ENCODE measurements at places on chromosomes 12 and 14.

DNA sequence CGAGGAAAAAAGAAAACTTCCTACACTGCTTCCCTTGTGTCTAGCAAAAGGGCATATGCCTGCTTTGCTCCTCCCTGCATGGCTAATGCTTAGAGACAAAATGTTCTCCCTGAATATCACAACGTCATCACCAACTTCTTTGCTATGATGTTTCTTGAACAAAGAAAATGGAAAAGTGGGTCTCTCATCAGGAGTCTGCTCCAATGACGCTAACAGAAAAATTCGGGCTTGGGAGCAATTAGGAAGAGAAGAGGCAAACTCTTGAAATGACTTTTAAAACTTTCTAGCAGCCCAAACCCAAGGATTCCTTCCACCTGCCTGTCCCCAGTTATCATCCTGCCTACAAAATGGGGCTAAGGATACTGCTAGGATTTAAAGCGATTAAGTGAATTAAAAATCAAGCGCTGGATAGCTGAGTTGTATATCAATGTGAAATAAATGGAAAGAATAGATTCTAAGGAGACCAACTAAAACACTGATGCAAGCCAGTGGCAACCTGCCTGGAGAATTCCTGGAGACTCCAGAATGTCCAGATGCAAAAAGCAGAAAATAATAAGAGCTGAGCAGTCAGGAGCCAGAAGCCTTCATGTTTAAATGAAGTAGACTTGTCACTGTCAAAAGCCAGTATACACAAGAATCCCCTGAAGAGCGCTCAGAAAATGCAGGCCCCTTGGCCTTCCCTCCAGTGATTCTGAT lies 183.8 kb downstream of the DPF3 start:
- DNase-seq = no peak

DNA sequence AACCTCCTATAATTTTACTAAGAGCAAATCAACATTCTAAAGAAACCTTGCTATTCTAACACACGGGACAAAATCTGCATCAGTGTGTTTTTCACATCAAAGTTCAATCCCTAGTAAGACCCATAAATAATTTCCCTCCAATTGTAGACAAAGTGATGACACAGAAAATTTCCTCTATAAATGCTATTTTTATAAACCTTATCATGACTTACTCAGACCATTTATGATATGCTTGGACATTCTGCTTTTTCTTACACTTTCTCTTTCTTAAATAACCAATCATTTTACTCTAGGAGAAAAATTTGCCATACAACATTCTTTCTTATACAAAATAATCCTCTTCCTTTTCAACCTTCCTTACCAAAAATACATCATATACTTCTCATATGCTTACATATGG lies 67.0 kb downstream of the SDR9C7 start:
- DNase-seq = no peak

- no peak for DNase-seq
Observed at GRCh38 chr14:104080376-104081260, 4.9 kb upstream of the ASPG start.

DNA sequence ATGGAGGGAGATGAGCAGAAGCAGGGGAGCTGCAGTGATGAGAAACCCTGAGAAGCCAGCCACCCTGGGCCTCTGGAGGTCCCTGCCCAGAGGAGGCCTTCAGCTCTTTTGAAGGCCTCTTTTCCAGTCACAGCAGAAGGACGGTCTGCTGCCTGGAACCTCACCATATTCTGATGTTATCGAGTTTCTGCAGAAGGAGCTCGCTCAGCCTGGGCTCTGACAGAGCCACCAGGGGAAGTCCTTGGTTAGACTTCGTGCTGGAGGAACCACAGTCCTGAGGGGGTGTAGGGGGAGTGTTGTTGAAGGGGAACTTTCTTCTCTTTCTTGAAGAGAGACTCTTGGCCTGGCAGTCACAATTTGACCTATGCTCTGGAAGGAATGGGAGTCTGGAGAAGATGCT lies 25.1 kb upstream of the BATF start:
- no peak for DNase-seq

DNA sequence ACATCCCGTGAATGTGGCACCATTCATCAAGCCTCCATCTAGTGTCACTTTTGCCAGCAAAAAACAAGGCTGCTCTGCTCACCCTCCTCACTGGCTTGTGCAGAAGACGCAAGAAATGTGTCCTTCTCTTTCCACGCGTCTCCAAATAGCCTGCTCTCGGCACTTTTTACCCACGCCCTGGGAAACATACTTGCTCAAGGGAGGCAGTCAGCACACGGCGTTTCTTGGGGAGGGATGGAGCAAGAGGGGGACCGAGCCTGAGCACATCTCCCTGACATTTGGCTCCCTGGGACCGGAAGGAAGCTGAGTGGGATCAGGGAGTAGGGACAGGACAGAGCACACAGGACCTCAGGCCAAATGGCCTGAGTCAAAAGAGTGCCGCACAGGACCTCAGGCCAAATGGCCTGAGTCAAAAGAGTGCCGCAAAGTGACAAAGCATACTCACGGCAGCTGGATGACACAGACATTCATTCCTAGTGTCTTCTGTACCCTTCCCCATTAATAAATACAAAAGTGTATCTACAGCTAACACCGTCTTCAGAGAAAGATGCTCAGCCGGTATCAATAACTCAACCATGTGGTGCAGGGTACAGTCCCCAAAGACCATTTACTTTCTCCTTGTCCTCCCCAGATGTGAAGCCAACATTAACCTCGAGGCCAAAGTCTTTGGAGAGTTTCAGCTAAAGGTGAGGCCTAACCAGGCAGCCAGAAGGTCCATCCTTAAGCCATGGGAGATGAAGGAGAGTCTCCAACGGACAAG lies 7.1 kb downstream of the BCL11B start:
- no peak for DNase-seq

- DNase-seq = no peak
Observed at GRCh38 chr14:32383364-32384009, 54.4 kb downstream of the AKAP6 start.

DNA sequence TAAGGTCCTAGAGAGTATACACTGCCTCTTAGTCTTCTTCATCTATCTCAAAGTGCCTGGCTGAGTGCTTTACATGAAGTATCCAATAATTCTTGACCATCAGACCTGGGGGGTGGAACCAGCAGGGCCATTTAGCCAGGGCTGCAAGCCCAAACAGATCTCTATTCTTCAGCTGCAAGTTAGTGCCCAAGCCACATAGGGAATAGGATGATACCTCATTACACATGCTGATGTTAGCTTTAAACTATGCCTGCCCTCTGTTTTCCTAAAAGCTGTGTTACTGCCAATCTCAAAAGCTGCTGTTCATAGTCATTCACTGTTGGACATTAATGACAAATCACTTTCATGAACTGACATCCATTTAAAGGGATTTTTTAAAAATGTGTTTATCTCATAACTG lies 16.7 kb upstream of the IFNG start:
- DNase-seq = no peak

- DNase-seq = no peak
Observed at GRCh38 chr14:66530526-66530925, 22.6 kb downstream of the GPHN start.

GRCh38 chr12:119786539-119786938 lies 90.6 kb downstream of the CIT start:
- no peak for DNase-seq

- no peak for DNase-seq
Observed at GRCh38 chr14:104505085-104506074, 74.2 kb upstream of the C14orf180 start.

- no peak for DNase-seq
Observed at GRCh38 chr12:33575346-33575745, 135.7 kb upstream of the SYT10 start.

- DNase-seq = no peak
Observed at GRCh38 chr12:57009949-57010626, 3.7 kb upstream of the ZBTB39 start.

DNA sequence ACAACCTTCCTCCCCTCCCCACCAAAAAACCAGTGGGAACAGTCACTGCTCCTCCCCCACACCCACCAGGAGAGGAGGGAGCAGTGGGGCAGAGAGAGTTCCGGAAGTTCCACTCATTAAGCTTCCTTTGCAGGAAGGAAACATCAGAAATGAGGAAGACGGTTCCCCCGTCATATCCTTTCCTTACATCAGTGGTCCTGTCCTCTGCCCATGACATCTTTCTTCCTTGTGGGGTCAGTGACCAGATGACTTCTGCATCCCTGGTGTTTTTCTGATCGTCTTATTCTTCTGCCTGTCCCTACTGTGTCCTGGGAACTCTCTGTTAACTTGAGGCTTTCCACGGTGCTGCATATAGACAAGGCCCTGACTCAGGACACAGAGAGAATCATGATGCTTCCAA lies 40.8 kb upstream of the SPTLC2 start:
- no peak for DNase-seq

GRCh38 chr12:104676636-104677035 lies 219.9 kb downstream of the CHST11 start:
- DNase-seq = no peak

GRCh38 chr12:89752341-89752740 lies 43.7 kb upstream of the ATP2B1 start:
- DNase-seq = no peak

DNA sequence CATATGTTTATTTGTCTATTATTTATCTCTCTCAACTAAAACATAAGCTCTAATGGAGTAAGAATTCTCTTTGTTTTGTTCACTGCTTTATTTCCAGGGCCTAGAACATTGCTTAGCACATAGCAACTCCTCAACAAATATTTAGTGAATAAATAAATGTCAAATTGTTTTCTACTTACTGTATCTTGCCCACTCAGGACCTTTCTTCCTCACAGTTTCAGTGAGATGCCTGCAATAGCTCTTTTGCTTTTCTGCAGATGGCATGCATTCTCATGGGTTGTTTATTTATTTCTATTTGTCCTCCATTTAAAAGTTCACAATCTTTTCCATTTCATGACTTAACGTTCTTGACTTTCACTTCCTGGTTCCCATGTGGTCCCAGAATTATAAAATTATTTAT lies 94.9 kb upstream of the TTC7B start:
- DNase-seq = no peak

DNA sequence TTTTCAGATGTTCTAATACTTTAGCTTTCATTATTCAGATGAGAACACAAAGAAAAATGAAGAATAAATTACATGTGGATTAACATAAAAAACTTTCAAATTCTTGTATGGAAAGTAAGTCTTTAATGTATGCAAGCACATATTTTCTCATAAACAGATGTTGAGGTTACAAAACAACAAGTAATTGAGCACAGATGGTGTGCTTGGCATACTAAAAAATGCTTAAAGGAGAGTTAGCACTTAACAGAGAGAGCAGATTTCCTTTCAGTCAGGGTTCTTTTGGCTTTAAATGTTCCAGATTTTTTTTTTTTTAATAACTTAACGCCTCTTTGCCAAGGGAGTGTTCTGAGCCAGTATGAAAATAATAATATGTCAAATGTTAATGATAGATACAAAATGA lies 96.0 kb downstream of the RASSF9 start:
- no peak for DNase-seq

DNA sequence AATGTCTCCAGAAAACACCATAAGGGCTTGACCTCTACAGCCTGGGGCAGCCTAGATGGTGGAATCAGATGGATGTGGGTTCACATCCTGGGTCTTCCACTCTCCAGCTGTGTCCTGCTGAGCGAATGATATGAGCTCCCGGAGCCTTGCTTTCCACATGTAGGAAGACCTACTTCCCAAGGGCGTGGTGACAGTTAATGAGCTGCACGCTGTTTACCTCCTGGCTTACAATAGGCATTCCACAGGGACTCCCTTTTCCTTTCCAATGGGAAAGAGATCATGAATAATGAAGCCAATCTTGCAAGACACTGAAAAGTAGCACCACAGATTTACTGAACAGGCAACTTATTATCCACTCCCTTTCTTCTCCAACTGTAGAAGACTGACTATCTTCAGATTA lies 46.1 kb downstream of the TMTC1 start:
- no peak for DNase-seq

DNA sequence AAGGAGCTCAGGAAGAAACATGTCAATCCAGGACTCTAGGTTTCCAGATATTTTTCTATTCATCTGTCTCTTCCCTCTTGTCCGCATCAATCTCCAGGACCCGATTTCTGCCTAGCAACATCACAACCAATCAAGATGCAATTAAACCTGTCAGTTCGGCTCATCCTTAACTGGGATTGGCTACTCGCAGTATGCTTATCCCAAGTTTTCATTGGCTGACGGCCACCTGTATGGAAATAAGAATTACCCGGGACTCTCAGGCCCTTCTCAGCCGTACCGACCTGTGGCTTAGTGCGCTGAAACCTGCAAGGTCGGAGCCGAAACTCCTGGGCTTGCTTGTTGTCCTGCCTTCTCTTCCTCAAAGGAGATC lies 20.4 kb upstream of the ATP5MC2 start:
- peak; percentile 74 for DNase-seq

DNA sequence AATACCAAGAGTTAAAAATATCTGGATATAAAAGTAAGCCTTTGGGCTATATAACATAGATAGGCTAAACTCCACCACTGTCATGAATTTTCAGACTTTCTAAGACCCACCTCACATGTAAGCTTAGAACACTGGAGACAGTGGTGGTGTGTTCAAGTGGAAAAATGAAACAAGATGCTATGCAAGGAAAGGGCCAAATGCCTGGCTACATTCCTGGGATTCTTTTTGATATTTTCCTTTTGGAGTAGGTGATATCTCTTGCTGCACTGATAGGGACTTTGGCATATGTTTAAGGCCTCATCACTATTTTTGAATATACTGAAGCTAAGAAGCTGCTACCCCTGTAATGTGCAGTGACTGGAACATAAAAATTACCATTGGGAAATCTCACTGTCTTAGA lies 341.3 kb downstream of the SLC16A7 start:
- peak; percentile 41 for DNase-seq

- DNase-seq = no peak
Observed at GRCh38 chr14:75446447-75446846, 18.6 kb downstream of the JDP2 start.

GRCh38 chr12:20624718-20625117 lies 70.4 kb upstream of the SLCO1C1 start:
- no peak for DNase-seq

- peak; percentile 66 for DNase-seq
Observed at GRCh38 chr12:63844391-63845341, at the start of gene SRGAP1. Gene SRGAP1 (plus strand): TSS chr12:63844700. CDS start chr12:63844817, 117 bp downstream.

DNA sequence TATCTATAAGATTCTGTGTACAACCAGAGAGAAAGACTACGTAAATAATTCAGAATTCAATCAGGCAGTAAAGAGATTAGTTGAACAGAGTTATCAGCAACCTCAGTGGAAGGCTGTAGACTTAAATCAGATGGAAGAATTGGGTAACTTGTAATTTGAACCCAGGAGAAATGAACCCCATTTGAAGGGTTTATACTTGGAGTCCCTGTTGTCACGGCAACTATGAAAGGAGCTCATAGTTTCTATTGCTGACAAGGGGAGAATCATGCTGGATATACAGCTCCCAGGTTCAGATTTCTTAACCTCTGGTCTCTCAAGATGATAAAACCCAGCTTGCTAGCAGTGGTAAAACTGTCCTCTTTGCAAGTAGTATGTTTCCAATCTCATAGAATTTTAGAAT lies 54.4 kb upstream of the BMP4 start:
- DNase-seq = peak; percentile 4

- no peak for DNase-seq
Observed at GRCh38 chr14:34632411-34632978, 2.5 kb upstream of the SNX6 start.

DNA sequence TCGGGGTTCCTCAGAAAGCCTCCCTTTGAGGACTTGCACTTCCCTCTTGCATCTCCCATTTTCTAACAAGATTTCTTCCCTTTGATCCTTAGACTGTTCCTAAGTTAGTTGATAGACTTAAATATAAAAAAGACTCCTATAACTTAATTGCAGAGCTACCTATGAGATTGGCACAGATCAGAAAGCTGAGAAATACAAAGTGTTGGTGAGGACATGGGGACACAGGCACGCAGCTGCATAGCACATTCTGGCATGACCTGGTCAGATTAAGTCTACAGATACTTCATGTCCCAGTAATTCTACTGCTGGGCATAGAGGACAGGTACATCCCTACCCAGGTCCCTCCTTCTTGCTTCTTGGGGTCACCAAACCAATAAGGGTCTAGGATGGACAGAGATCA lies 141.7 kb upstream of the LHX5 start:
- no peak for DNase-seq
